ENCODE measurements at places on chromosomes 16 and 17. TPM values are rescaled to one million over a fixed set of nuclear protein-coding genes. Genes with fewer than 3 reads are reported as not detected.

Gene ABCA6
- total RNA-seq = 9.9 TPM

Gene SULT1A4
- total RNA-seq = 1.1 TPM

Gene CSH1
- not detected for total RNA-seq

Gene MT3
- 0.37 TPM for total RNA-seq

Gene SHISA9
- not detected for total RNA-seq

Gene HSD17B2
- 4.4 TPM for total RNA-seq

Gene NUPR1
- 32.5 TPM for total RNA-seq

Gene RASD1
- 2.6 TPM for total RNA-seq

Gene NECAB2
- total RNA-seq = 0.14 TPM

Gene DPEP3
- not detected for total RNA-seq

Gene KCNH4
- total RNA-seq = not detected

Gene CA4
- 0.14 TPM for total RNA-seq

Gene GOT2
- total RNA-seq = 27.0 TPM

Gene HELZ
- total RNA-seq = 44.7 TPM

Gene SNX20
- not detected for total RNA-seq

Gene PRKCB
- total RNA-seq = under 0.01 TPM

Gene TNFRSF13B
- not detected for total RNA-seq

Gene ANKRD40CL
- not detected for total RNA-seq

Gene RNF112
- 6.1 TPM for total RNA-seq

Gene MEIOB
- total RNA-seq = not detected

Gene SOX8
- under 0.01 TPM for total RNA-seq

Gene KRT13
- 0.65 TPM for total RNA-seq

Gene KRT39
- total RNA-seq = not detected

Gene MPRIP
- 85.5 TPM for total RNA-seq

Gene TBC1D26
- total RNA-seq = under 0.01 TPM

Gene RND2
- total RNA-seq = 1.00 TPM

Gene DLX3
- not detected for total RNA-seq

Gene PERCC1
- total RNA-seq = not detected

Gene SRSF1
- 372 TPM for total RNA-seq

Gene RRAD
- total RNA-seq = 13.5 TPM

Gene C16orf86
- total RNA-seq = 6.0 TPM

Gene ACSM2B
- total RNA-seq = not detected

Gene NPW
- 0.43 TPM for total RNA-seq

Gene FSCN2
- 1.9 TPM for total RNA-seq

Gene CD300LB
- not detected for total RNA-seq

Gene ICAM2
- 3.1 TPM for total RNA-seq

Gene PRSS8
- under 0.01 TPM for total RNA-seq

Gene KREMEN2
- total RNA-seq = not detected

Gene RSL1D1
- total RNA-seq = 74.0 TPM

Gene KRT33A
- total RNA-seq = not detected

Gene SPATA22
- 1.8 TPM for total RNA-seq

Gene TBC1D3D
- total RNA-seq = not detected

Gene EPX
- total RNA-seq = not detected

Gene USP43
- under 0.01 TPM for total RNA-seq

Gene DOC2A
- 0.28 TPM for total RNA-seq

Gene NPTX1
- 1.7 TPM for total RNA-seq

Gene NACA2
- not detected for total RNA-seq

Gene GRAP
- total RNA-seq = 0.18 TPM

Gene ENPP7
- not detected for total RNA-seq

Gene PIRT
- total RNA-seq = not detected

Gene DRC3
- total RNA-seq = 0.55 TPM

Gene TBC1D3G
- not detected for total RNA-seq

Gene CCR7
- total RNA-seq = 0.09 TPM

Gene SKAP1
- not detected for total RNA-seq

Gene NRN1L
- 0.14 TPM for total RNA-seq

Gene CCDC40
- 4.4 TPM for total RNA-seq

Gene TBC1D3H
- not detected for total RNA-seq

Gene KRTAP4-6
- not detected for total RNA-seq
